ENCODE measurements at places on chromosomes 1 and 21. TPM values are rescaled to one million over a fixed set of nuclear protein-coding genes. Genes with fewer than 3 reads are reported as not detected.

GRCh38 chr1:183600634-183601033 lies 10.4 kb upstream of the NCF2 start:
- no peak overlapping the region for H3K27ac ChIP-seq
- no peak for DNase-seq
- no peaks in the 10 kb centered on the region for H3K4me1 ChIP-seq
- H3K36me3 ChIP-seq: no peaks in the 10 kb centered on the region

The TIMM17A gene
- 100 TPM for total RNA-seq

The GJC2 gene
- 0.76 TPM for total RNA-seq

The RASAL2 gene
- 11.7 TPM for total RNA-seq

The ZBTB37 gene
- total RNA-seq: 9.5 TPM

DNA sequence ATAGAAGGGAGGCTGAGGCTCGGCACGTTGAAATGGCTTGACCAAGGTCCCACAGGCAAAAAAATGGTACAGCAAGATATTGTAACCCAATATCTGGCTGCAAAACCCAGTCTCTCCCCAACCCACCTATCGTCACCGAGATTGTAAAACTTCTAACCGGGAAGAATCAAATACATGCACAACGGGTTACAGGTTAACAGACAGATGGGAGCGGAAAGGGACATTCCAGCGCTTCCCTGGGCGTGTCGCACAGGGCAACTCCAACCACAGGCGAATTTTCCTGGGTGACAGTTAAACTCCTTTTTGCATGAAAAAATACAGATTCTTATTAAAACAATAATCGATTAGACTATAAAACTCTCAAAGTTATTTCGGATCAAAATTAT lies 31.8 kb upstream of the JUN start:
- peaks cover 22% of the 10 kb centered on the region for H3K4me1 ChIP-seq
- DNase-seq: no peak
- H3K27ac ChIP-seq: peak overlapping the region; percentile 80
- H3K36me3 ChIP-seq: no peaks in the 10 kb centered on the region
- peak overlapping the region; percentile 53 for H3K4me3 ChIP-seq

DNA sequence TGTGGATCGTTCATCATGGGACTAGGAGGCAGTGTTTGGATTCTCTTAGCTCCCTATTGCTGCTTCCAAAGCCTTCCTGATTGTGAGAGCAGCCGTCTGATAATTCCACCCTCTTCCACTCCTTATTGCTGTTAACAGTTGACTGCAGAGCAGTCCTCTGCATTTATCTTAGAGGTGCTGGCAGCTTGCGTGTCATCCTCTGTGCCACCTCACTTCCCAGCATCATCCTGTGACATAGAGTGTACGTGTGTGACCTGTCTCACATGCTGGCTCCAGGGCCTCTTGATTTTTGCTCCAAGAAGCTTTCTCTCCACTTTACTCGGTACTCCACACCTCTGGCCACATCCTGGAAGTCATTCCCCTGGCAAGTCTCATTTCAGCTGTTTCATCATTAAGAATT lies 53.0 kb upstream of the DYNLT5 start:
- H3K4me3 ChIP-seq: no peak overlapping the region
- DNase-seq: no peak
- H3K4me1 ChIP-seq: no peaks in the 10 kb centered on the region
- no peaks in the 10 kb centered on the region for H3K27me3 ChIP-seq
- no peak overlapping the region for H3K27ac ChIP-seq

The GRIK1 gene
- total RNA-seq: not detected

- H3K4me1 ChIP-seq: no peaks in the 10 kb centered on the region
- H3K27ac ChIP-seq: no peak overlapping the region
- H3K27me3 ChIP-seq: no peaks in the 10 kb centered on the region
- H3K4me3 ChIP-seq: no peak overlapping the region
- no peak for DNase-seq
These were observed 81.7 kb upstream of the ADAM30 start for GRCh38 chr1:119978018-119978505.

GRCh38 chr1:1752636-1753606 lies 25.3 kb downstream of the NADK start:
- no peak overlapping the region for H3K27ac ChIP-seq
- DNase-seq: no peak
- H3K36me3 ChIP-seq: peaks cover 33% of the 10 kb centered on the region
- no peaks in the 10 kb centered on the region for H3K27me3 ChIP-seq
- H3K4me1 ChIP-seq: peaks cover 3% of the 10 kb centered on the region

DNA sequence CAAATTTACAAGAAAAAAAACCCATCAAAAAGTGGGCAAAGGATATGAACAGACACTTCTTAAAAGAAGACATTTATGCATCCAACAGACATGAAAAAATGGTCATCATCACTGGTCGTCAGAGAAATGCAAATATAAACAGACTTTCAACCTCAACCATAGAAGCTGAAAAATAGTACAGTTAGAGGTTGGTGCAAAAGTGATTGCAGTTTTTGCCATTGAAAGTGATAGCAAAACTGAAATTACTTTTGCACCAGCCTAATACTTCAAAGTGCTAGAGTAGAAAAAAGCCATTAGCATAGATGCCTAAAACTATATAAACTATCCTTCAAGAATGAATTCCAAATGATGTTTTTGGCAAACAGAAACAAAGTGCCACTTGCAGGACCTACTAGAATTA lies 365.8 kb upstream of the DPYD start:
- no peak overlapping the region for H3K27ac ChIP-seq
- H3K4me1 ChIP-seq: no peaks in the 10 kb centered on the region
- no peaks in the 10 kb centered on the region for H3K27me3 ChIP-seq
- no peaks in the 10 kb centered on the region for H3K36me3 ChIP-seq
- no peak overlapping the region for H3K4me3 ChIP-seq

The CFAP141 gene
- total RNA-seq: not detected

- no peaks in the 10 kb centered on the region for H3K27me3 ChIP-seq
- no peak overlapping the region for H3K4me3 ChIP-seq
- no peak for DNase-seq
These were observed 25.2 kb downstream of the B3GALT5 start for GRCh38 chr21:39637971-39638240.

The RHD gene
- not detected for total RNA-seq

The NCAM2 gene
- total RNA-seq: not detected

The S100A16 gene
- 196 TPM for total RNA-seq

DNA sequence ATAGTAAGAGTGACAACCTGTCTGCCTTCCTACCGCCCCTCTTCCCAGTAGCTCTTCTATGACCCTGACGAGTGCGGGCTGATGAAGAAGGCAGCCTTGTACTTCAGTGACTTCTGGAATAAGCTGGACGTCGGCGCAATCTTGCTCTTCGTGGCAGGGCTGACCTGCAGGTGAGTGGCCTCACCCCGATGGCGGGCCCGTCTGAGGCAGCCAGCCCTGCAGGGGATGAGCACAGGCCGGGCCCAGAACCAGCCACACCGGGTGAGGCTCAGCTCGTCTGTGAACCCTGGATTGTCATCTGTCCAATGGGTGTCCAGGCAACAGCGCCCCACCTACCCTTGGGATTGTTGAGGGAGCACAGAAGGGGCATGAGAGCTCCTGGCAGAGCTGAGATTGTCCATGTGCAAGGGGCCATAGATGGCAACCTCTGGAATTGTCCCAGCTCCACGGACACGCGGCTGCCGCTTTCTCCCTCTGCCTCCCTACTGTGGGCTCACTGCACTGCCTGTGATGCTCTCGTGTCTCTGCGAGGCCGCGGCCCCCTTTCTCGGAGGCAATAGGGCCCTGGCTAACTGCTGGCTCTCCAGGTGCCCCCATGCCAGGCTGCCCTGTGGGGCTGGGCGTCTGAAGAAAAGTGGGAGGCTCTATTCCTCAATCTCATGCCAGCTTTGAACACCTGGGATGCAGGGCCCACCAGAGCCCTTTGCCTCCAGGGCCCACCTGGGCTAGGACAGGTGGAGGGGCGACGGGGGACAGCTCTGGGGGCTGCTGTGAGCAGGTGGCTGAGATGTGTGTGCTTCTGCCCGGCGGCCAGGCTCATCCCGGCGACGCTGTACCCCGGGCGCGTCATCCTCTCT lies 50.0 kb upstream of the LRRC3 start:
- H3K36me3 ChIP-seq: no peaks in the 10 kb centered on the region
- H3K27ac ChIP-seq: no peak overlapping the region
- H3K27me3 ChIP-seq: no peaks in the 10 kb centered on the region
- no peaks in the 10 kb centered on the region for H3K4me1 ChIP-seq
- H3K4me3 ChIP-seq: no peak overlapping the region

The MAP3K6 gene
- 30.2 TPM for total RNA-seq

GRCh38 chr1:80582980-80583379 lies 1217.8 kb upstream of the ADGRL2 start:
- H3K36me3 ChIP-seq: no peaks in the 10 kb centered on the region
- H3K27ac ChIP-seq: no peak overlapping the region
- no peak overlapping the region for H3K4me3 ChIP-seq
- DNase-seq: no peak

All from HCT116 (cell line).